ENCODE measurements at places on chromosomes 12 and 14.

DNA sequence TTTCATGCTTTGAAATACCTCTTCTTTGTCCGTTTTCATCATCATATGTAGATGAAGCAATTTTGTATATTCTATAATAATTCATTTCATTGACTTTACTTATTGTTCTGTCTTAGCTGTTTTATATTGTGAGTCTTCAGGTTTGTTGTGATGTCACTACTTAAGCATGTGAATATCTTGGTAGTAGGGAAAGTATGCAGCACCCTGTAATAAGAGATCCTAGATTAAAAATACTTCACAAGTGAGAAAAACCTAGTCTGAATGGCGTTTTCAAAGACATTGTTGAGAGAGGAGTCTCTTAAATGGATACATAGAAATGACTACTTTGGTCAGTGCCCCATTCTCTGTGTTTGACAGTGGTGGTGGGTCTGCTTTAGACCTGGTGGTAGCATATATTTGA lies 61.4 kb downstream of the SLC16A7 start:
- no peak for DNase-seq

DNA sequence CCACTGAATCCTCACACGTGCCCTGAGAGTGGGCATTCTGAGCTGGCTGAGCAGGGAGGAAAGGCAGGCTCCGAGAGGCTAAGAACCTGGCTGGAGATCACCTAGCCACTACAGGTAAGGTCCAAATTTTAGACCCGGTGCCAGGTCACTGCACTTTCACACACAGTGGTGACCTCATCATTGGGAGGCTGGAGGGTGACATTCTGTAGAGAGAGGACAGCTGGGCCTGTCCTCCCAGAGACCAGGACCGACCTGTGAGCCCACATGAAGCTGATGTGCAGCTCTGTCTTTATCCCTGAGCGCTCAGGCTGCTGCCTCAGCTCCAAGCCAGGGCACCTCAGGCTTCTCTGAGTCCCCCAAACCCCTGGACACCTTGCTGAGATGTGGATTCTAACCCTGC lies 4.1 kb downstream of the TTC7B start:
- DNase-seq, result no peak

DNA sequence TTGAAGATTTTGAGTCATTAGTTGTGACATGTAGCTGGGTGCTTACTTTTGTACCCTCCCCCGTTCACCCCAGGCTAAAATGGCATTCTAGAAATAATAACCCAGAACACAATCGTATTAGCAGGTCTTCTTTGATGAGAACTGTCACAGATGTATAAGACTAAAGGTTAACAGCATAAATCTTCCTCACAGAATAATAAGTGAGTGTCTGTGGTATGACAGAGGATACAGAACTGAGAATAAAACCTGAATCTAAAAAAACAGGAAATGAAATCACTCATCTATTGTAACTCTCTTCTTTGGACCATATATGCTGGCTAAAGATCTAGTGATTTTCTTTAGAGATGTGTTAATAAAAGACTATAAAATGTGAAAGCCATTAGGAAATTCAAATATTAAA lies 746.6 kb downstream of the LRFN5 start:
- no peak for DNase-seq

DNA sequence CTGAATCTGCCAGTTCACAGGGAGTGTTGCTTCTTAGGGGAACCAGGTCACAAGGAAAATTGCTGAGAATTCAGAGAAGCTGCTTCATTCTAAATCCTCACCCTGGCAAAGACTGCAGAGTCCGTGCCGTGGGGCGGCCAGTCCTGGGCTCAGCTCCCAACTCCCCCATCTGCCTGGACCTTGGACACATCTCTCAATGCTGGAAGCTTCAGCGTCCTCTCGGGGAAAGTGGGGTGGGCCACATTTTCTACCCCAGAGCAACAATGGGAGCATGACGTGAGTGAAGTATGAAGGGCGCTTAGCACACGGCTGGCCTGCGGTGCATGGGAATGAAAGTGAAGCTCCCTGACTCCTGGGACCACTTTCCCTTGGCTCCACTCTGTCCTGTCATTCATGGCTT lies 31.2 kb downstream of the HVCN1 start:
- no peak for DNase-seq

DNA sequence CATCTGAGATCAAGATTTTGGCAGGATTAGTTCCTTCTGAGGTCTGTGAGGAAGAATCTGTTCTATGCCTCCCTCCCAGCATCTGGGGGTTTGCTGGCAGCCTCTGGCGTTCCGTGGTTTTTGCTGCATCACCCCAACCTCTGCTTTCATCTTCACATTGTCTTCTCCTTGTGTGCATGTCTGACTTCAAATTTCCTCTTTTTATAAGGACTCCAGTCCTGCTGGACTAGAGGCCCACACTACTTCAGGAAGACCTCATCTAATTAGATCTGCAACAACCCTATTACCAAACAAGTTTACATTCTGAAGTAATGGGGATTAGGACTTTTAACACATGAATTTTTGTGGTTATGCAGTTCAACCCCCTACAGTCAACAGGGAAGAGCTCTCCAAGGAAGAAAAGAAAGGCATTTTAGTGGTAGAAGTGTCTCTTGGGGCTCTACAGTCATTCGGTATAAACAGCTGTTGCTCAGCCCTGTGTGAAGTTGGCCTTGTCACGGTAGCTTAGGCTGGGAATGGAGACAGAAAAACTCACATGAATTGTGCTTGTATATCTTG lies 89.7 kb downstream of the CAND1 start:
- no peak for DNase-seq

DNA sequence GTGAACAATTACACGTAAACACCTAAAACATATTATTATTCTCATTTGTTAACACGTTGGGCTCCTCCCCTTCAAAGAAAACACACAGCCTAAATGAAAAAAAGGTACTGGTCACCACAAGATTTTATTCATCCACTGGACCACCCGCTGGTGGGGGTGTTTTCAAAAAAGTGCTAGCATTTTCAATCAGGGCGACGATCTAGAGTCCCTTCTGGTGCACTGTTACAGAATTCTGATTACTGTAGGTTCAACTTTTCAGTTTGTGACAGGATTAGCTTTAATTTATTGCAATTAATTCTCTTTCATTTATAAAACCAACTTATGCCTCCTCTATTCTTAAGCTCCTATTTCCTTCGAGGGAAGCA lies 443 bp downstream of the MAGOHB start:
- DNase-seq, result no peak

DNA sequence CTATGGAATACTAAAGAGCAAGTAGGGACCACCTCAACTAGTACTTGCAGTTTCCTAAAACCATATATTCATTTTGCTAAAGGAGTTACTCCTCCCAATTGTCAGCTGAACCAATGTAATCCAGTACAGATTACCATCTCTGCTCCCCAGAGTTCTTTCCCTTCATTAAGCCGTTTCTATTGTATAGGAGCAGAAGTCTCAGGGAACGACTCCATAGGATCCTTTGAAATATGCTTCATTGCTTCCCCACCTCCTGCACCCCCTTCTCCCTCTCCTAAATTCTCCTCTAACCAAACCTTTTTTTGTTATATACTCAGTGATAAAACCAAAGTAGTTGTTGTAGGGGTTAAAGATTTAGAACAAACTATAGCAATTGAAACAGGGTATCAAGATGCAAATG lies 30.7 kb upstream of the LALBA start:
- DNase-seq, result no peak

- no peak for DNase-seq
Measured at GRCh38 chr14:87178277-87178676, 814.7 kb downstream of the GALC start.

- DNase-seq, result no peak
Measured at GRCh38 chr14:99475179-99475578, 5.5 kb downstream of the SETD3 start.

DNA sequence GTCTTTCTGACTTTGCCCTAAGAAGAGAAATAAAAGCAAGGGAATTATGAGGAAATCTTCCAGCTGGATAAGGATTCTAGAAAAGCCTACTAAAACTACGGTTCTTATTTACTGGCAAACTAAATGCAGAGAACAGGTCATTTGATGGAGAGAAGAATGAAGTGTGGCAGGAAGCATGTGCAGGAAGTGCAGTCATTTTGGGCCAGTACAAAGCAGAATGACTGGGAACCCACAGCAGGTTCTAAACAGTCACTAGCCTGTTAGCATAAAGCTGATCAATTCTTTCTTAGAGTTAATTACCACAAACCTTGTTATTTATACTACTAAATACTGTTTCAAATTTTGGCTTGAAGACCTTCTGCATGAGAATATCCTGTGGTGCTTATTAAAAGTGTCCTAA lies 36.7 kb downstream of the CFAP54 start:
- no peak for DNase-seq

DNA sequence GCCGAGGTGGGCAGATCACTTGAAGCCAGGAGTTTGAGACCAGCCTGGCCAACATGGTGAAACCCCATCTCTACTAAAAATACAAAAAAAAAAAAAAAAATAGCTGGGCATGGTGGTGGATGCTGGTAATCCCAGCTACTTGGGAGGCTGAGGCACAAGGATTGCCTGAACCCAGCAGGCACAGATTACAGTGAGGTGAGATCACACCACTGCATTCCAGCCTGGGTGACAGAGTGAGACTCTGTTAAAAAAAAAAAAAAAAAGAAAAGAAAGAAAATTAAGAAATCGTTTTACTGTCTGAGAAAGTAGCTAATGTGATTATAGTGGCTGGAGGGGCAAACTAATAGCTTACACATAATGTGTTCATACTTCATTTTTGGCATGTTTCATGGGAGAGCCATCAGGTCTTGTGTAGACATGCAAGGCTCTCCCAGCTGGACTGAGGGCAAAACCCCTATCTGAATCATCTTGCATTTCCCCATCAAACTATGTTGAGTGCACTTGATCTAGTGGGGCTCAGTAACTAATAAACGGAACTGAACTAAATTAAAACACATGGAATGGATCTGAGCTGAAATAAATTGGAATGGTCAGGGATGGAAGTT lies 16.2 kb downstream of the KIF21A start:
- DNase-seq, result no peak

- no peak for DNase-seq
Measured at GRCh38 chr12:18595412-18595811, 142.4 kb downstream of the PLCZ1 start.

GRCh38 chr12:70698345-70698744 lies 61.1 kb upstream of the PTPRB start:
- no peak for DNase-seq

- no peak for DNase-seq
Measured at GRCh38 chr12:55019784-55020183, at the start of gene NEUROD4. Gene NEUROD4 (plus strand): TSS chr12:55019974. CDS start chr12:55026440, 6,466 bp downstream.

- no peak for DNase-seq
Measured at GRCh38 chr12:113222730-113223531, 1.7 kb downstream of the TPCN1 start.

GRCh38 chr14:62462988-62463387 lies 582.3 kb downstream of the KCNH5 start:
- DNase-seq, result no peak

Measured in stimulated activated CD4-positive, alpha-beta T cell treated with anti-CD3 and anti-CD28 coated beads, Interleukin-1b, Interleukin-23, amount 100 ng/mL, for 4 hours (primary cell).